ENCODE measurements at places on chromosomes 5 and 9.
A peak's percentile ranks its signal among the peaks of the same experiment; 100 is the strongest.

DNA sequence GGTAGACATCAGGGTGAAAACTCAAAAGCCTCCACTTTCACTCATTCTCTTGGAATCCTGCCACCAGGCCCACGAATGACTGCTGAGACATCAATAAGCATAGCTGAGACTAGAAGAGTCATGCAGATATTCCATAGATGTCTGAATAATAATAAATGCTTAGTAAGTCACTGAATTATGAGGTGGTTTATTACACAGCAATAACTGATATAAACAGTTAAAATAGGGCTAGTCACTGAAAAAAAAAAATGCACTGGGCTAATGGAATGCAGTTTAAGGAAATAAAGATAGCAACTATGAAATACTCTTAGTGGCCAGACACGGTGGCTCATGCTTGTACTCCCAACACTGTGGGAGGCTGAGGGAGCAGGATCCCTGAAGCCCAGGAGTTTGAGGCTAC is 262.8 kb upstream of the CDH6 start:
- DNase-seq = no peak

GRCh38 chr5:38163636-38164237 is 94.6 kb upstream of the EGFLAM start:
- DNase-seq = no peak

DNA sequence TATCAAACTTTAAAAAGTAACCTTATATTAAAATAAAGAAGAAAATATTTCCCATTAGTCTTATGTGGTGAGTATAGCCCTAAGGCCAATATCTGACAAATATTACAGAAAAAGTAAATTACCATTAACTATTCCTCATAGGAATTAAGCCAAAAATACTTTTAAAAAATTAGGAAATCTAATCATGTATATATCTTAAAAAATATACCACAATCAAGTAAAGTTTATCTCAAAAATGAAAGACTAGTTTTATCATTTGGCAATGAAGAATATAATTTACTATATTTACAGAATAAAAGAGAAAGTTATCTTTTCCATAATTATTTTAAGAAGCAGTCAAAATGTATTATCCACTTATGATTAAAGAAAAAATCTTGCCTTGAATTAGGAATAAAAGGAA is 458.8 kb upstream of the ZNF462 start:
- no peak for DNase-seq

GRCh38 chr5:110726249-110727024 is at the start of gene TMEM232:
TMEM232 (minus strand) TSS chr5:110726671; CDS start chr5:110667352, 59,319 bp downstream.
- DNase-seq = peak; percentile 62

DNA sequence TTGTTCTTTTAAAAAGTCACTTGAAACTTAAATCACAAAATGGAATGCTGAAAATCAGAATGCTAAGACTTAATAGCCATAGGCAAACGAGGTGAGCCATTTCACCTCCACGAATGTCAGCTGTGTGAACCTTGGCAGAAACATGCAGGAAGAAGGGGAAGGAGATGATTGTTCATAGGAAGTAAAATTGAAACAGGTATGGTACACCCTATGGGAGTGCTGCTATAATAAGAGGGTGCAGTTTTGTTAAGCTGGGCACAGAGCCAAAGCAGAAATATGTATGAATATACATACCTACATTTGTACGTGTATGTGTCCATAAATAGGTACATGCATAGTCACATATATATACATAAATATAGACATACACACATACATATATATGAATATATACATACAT is 51.0 kb upstream of the SPINK5 start:
- DNase-seq = no peak

DNA sequence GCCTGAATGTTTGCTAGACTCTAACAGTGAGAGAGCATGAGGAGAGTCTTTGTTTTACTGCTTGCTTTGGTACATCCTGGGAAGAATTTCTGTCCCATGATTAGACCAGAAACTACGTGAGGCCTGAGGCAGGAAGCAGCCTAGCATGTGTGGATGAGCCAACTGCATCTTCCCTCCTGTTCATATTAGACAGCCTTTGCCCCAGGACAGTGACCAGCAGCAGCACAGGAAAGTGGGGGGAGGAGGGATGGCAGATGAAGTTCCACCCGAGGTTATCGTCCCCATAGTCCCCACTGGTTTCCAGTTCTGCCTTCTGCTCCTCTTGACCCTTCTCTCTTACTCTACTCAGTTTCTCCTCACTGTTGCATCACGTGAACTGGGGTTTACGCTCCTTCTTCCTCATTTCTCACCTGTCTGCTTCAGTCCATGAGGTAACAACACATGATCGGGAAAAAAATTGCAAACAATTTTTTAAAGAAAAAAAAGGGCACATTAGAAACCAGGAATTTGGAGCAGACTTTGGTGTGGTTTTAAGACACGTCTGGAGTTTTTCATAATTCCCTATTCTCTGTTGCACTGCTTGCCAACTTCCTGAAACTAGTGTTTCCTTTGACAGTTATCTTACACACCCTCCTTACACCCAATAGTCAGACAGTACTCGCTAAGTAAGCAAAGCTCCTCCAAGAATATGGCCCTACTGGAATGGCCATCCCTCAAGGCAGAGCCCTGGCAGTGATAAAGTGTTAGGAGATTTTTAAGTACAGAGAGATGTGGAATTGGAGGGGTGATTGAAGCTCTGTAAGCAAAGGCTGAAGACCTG is 84.1 kb downstream of the SNX18 start:
- DNase-seq = no peak

DNA sequence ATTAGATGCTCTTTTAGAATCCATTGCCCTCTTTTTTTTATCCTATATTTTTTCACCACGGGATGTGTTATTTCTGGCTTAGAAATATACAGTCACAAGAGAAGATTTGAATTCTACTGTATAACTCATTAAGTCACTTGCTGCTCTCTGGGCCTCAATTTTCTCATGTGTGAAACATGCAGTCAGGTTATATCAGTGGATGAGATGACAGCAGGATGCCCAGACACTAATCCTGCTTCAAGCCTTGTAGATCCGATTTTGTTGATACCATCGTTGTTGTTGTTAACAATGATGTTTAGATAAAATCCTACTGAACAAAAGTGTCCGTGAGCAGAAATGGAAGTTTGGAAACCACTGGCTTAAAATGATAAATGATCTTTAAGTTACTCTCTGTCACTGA is 421.9 kb upstream of the DMAC1 start:
- no peak for DNase-seq

DNA sequence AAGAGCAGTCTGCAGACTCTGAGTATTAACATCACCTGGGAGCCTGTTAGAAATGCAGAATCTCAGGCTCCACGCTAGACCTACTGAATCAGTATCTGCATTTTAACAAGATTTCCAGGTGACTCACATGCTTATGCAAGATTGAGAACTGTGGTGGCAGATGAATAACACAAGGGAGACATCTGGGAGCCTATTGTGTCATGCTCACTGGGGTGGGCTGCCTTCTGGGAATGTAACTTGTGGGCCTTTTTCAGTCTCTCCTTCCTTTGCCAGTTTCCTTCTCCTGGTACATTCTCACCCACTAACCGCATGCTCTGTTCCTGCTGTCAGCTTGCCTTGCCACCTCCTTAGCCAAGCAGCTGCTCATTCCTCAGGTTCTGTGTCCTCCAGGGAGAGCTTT is 176.6 kb upstream of the C9orf72 start:
- no peak for DNase-seq

DNA sequence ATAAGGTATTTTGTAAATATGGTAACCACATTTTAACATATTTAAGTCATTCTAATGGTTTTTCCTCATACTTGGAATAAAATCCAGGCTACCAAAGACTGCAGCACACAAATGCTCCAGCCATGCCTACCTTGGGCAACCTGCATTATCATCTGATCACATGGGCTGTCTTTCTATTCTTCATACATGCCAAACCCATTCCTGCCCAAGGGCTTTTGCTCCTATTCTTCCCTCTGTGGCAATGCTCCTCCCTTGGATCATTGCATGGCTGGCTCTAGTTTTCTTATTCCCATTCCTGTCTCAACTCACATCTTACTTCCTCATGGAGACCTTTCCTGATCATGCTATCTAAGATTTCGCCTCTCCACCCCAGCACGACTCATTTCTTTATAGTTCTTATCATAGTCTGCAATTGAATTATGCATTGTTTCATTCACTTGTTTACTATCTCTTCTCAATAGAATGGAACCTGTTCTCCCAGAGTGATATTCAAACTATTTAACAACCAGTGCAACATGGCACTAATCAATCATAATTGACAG is 54.9 kb upstream of the C5orf46 start:
- no peak for DNase-seq

DNA sequence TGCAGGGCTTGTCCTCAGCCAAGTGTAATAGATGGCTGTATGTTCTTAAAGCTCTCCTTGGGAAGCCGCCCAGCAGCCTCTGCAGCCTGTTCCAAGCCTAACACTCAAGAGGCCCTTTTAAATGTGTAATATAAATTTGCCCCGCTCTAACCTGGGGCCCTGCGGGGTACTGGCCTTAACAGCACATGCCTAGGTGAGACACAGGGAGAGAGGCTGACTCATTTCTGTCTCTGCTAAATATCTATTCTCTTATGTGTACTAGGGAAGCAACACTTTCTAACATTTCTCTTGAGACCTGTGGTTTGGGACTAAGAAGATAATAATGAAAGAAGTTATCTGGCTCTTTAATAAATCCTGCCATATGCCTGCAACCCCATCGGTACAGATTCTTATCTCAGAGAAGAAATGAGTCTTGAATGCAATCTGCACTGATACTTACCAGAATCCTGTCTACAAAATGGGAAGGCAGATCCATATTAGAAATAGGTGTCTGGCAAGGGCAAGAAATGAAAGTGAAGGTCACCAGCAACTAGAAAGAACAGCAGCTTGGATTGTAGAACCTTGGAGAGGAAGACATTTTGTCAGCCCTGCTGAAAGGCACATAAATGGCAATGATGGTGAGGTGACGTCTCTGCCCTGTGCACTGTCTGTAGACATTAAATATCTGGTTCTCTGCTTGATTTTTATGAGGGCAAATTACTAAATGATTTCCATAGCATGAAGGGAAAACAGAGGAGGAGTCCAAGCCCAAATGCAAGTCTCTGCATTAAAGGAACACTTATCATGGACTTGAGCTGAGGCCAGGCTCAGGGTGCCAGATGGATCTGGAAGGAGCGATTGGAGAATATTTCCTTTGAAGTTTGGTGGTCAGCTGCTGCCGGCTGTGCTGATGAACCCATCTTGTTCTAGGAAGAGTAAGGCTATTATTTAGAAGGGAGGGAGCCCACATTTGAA is 14.5 kb upstream of the TGFBI start:
- no peak for DNase-seq

GRCh38 chr9:109886041-109886440 is 106.0 kb downstream of the PALM2AKAP2 start:
- no peak for DNase-seq

DNA sequence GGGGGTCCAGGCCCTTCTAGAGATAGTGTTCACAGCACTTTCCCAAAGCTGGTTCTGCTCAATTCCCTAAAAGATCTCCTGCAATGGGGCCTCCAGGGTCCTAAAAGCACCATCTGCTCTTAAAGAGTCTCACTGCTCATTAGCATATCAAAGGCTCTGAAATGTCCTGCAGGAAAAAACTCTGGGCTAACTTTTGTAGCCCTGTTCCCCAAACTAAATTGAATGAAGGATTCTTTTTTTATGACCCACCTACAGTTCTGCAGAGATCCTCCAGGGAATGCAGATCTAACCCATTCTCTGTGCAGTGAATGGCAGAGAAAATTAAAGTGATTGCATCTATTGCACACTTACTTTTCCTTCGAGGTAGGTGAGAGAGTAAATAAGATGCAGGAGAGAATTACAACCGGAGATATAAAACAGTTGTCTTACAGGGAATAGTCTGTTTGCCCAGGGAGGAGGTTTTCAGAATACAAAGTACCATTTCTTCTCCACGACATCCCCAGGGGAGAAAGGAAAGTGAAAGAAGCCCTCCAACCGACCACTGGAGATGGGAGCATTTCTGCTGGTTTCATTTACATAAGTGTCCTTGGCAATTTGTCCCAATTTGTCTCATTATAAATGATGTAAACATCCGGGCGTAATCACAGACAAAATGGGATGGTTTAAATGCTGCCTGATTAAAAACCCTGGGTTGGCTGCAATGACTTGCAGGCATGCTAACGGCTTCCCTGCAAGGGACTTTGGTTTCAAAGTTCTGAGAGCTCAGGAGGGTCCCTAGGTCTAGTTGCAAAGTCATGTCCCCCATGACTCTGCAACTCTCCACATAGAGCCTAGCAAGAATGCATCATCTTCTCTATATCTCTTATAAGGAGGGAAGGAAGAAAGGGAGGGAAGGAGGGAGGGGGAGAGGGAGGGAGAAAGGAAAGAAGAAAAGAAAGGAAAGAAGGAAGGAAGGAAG is 114.0 kb downstream of the KCNIP1 start:
- DNase-seq = no peak

DNA sequence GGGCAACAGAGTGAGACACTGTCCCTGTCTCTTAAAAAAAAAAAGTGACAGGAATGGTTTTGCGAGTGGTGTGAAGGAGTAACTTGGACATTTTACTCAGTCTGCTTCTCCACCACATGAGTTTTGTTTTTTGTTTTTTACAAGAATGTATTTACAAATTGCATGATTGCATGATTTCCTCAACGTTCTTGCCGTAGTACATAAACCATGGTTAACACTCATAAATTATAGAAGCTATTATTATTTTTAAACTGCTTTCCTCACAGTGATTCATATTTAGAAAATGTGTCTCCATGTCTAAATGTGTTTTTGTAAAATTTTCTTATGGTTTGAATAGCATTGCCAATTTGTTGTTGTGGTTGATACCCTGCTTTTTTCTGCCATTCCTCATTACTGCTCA is 220.0 kb downstream of the GOLPH3 start:
- DNase-seq = no peak

- DNase-seq = no peak
Observed at GRCh38 chr5:88661806-88662207, 221.2 kb downstream of the MEF2C start.

All from stimulated activated CD8-positive, alpha-beta memory T cell treated with anti-CD3 and anti-CD28 coated beads, Interleukin-7, amount 100 ng/mL, for 4 hours (primary cell).